ENCODE measurements at places on chromosomes 4 and X.
A peak's percentile ranks its signal among the peaks of the same experiment; 100 is the strongest.

DNA sequence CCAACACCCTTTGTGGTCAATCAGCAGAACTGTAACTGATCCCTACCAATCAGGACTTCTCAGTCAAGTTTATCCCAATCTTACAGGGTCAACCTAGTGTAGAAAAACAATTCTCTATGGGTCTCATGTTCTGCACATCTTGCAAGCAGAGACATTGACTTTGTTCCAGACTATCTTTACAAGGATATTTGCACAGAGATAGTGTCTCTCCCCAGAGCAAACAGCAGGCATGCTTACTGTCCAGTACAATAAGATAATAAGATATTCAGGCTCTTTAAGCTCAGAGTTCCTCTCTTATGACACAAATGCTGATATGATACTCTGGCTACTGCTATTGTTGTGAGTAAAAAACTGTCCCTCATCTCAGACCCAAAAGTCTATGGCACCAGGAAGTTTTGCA lies 53.2 kb downstream of the ACSL4 start:
- DNase-seq, result no peak

- peak; percentile 3 for DNase-seq
These were observed 190.5 kb downstream of the RRAGB start for GRCh38 chrX:55907968-55908607.

GRCh38 chr4:87304745-87305432 lies 17.8 kb downstream of the HSD17B13 start:
- DNase-seq, result peak; percentile 18

DNA sequence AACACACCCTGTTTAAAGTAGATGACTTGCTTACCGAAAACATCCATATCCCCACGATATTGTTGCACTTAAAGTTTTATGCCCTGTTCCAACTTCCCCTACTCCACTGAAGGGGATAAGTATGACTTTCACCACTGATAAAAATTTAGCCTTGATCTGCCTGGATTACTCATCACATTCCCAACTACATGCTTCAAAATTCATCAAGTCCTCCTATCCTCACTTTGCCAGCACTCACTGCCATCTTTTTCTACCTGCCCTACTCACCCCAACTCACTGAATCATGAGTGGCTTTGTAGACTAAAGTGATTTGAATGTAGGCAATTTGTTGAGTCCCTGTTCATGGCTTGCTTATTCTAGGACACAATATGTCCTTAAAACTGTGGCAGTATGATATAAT lies 12.2 kb upstream of the GPRIN3 start:
- no peak for DNase-seq

DNA sequence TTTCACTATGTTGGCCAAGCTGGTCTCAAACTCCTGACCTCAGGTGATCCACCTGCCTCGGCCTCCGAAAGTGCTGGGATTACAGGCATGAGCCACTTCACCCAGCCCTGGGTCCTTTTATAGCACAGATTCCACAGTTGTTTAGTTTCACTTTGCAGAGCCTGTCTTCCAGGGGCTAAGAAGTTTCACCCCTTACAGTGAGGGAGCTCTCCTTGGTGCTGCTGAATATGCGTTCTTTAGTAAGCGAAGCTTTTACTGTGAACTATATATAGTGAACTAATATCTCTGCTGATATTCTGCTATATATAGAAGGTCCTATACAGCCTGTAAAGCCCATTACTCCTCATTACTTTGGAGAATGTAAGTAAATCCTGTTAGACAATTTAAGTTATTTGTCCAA lies 4.2 kb downstream of the TCEAL6 start:
- no peak for DNase-seq

GRCh38 chr4:84419201-84419600 lies 79.9 kb downstream of the NKX6-1 start:
- no peak for DNase-seq

DNA sequence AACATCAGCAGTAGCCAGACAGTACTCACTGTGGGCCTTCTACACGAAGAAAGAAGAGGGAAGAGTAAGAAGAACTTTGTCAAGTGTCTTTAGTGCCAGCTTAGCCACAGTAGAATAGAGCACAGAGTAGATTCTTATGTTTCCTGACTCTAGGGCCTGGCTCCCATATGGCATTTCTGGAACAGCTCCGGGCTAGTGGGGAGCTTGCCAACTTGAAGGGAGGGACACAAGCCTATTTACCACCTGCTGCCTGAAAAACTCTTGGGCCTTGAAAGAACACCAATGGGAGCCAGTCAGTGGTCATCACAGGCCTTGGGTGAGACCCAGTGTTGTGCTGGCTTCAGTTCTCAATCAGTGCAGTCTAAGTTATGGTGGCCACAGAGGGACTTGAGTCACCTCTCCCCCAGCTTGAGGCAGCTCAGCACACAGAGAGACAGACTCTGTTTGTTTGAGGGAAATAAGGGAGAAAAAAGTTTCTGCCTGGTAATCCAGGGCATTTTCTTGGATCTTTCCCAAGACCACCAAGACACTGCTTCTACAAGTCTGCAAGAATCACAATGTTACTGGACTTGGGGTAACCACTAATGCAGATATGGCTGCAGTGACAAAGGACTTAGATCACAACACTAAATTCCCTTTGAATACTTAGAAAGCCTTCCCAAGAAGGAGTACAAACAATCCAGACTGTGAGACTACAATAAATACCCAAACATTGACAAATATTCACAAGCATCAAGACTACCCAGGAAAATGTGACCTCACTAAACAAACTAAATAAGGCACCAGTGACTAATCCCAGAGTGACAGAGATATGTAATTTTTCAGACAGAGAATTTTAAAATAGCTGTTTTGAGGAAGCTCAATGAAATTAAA lies 261.0 kb upstream of the NDST3 start:
- DNase-seq, result no peak

DNA sequence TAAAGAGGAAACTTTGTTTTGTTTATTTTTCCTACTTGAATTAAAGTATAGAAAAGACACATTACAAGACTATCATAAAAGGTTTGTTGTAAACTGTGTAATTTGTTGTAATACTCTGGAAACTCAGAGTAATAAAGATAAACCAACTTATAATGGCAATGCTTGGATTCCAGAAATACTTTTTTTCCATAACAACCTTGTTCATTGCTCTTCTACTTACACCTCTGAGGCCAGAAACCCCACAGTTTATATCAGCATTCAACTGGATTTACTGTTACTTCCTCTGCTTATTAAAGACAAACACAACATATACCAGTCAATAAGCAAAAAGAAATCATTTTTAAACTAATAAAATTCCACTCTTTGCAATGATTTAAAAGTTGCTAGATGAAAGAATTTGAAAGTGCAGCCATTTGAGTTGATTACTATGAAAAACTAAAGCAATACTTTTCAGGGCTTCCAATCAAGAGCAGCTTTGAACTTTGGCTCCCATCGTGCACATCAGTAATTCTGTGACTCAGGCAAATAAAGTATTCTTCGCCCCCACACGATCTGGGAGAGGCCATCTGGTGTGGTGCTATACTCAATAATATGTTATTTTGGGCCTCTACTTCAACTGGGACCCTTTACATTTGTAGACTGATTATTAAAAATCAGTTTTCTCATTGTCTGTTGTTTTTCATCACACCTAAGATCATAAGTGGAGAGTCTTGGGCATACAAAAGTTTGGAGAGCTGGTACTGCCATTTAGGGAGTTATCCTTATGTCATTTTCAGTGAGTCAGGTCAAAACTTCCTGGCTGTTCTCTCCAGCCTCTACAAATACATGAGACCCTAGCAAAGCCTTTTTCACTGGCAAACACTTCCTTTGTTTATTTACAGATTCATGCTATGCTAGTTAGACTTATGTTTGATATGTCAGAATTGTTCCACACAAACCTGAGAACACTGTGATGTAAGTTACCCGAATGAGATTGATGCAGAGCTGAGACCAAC lies 20.5 kb downstream of the DDIT4L start:
- no peak for DNase-seq

DNA sequence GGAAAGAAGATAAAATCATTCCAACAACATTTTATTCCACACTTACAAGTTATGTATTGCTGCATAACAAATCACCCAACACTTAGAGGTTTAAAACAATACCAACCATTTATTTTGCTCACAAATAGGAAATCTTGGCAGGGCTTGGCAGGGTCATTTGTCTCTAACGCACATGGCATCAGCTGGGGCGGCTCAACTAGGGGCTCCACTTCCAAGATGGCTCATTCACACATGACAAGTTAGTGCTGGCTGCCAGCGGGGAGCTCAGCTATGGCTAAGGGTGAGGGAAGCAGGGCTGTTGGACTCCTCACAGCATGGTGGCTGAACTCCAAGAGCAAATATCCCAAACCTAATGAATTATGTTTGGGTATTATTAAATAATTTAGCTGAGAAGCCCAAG lies 377.0 kb downstream of the ZNF674 start:
- DNase-seq, result no peak

DNA sequence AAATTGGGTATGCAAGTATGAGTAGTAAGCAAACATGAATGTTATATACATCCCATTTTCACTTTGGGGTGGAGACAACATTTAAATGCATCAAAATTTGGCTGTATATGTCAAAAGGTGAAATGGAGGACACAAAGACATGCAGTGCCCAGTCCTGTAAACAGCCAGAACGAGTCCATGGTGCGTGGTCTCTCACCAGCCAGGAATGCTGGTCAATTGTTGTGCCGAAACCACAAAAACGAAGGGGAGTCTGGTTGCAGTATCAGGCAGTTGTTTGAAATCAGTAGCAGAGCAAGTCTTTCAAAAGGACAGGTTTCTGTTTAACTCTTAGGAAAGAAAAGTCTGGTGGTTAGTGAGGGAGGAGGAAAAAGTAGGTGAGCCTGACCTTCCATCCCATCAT lies 22.3 kb upstream of the RNF150 start:
- no peak for DNase-seq

Data from HEK293T (cell line).